ENCODE measurements at places on chromosomes 5 and 9.

- peak; percentile 28 for DNase-seq
Measured at GRCh38 chr9:34332076-34332964, 3.0 kb downstream of the NUDT2 start.

- DNase-seq, result no peak
Measured at GRCh38 chr5:141570655-141571054, 48.1 kb downstream of the DIAPH1 start.

DNA sequence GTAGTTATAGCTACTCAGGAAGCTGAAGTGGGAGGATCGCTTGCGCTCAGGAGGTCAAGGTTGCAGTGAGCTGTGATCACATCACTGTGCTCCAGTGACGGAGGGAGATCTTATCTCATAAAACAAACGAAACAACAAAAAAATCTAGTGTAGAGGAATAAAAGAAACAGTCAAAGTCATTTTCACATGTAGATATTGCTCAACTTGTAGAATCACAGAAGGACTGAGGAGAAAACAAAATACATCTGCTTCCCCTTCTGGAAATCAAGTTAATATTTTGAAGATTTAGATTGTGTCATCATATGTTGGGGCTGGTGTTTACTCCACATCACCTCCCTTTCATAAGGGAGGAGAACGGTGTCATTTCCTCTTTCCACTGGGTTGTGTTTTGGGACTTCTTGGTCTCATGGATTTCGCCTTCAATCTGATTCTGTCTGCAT lies 8.2 kb upstream of the SLC46A2 start:
- no peak for DNase-seq

DNA sequence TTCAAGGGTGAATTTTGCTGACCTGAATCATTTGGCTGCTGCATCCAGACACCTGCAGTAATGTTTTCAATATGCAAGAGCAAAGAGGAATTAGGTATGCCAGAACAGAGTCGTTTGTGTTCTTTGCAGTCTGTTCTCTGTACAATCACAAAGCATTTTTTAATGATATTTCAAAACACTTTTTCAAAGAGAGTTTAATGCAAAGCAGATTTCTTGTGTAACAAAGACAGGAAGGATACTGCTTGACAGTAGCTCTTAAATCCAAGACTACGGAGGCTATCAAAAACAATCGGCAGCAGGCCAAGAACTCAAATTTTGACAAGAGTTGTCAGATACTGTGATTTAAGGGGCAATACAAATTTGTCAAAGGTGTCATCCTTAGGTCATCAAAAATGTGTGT lies 341.9 kb downstream of the GADD45G start:
- no peak for DNase-seq

DNA sequence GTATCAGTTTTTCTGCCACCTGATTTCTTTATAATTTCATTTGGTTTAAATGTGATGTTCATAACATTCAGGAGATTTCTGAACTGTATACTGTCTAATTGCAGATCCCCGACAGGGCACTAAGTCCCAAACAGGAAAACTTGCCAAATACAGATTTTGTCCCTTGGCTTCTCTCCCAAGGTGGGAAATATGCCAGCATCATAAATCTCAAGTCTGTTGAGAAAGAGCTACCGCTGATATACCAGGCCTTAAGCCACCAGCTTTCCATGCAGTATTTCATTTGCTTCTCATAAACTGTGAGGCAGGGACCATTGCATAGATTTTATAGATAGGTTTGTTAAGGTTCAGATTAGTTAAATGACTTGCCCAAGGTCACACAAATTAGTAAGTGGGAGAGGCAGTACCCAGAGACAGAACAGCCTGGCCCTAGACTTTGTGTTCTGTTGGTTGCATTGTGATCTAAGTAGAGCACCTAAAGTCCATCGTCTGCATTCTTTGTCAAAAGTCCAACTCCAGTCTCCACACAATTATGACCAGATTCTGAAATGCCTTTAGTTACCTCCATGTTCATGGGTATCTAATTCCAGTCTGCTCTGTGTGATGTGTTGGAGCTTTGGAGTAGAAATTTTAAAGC lies 16.2 kb downstream of the GPR21 start:
- DNase-seq, result no peak

- peak; percentile 59 for DNase-seq
Measured at GRCh38 chr5:132557478-132558172, 848 bp downstream of the RAD50 start.

GRCh38 chr5:147168578-147169327 lies 66.1 kb upstream of the STK32A start:
- no peak for DNase-seq

- peak; percentile 83 for DNase-seq
Measured at GRCh38 chr5:67100301-67100700, 96.3 kb downstream of the CD180 start.

- no peak for DNase-seq
Measured at GRCh38 chr5:7016999-7017747, 303.9 kb downstream of the TENT4A start.

GRCh38 chr5:56259002-56259511 lies 25.9 kb upstream of the ANKRD55 start:
- DNase-seq, result peak; percentile 86
